Frontal cortex (tissue), 4 donors: ENCODE measurements at places on chromosomes 16 and 17. TPM values are rescaled to one million over a fixed set of nuclear protein-coding genes. Genes with fewer than 3 reads are reported as not detected.

HOXB5 gene
- not detected for total RNA-seq

FLCN gene
- total RNA-seq: 31.4 TPM

SPHK1 gene
- total RNA-seq: 1.6 TPM

MT4 gene
- total RNA-seq: not detected

SLC5A11 gene
- total RNA-seq: not detected
